ENCODE measurements at places on chromosomes 1 and 21.

GRCh38 chr1:97245026-97245425 is 523.4 kb downstream of the PTBP2 start:
- DNase-seq = no peak

- no peak for DNase-seq
Measured at GRCh38 chr1:214912127-214912526, 170.4 kb upstream of the KCNK2 start.

- DNase-seq = no peak
Measured at GRCh38 chr1:113677250-113678158, 81.8 kb downstream of the PHTF1 start.

- DNase-seq = no peak
Measured at GRCh38 chr1:65821386-65821785, 28.7 kb downstream of the PDE4B start.

GRCh38 chr1:219443763-219444162 is 169.1 kb downstream of the ZC3H11B start:
- DNase-seq = no peak

DNA sequence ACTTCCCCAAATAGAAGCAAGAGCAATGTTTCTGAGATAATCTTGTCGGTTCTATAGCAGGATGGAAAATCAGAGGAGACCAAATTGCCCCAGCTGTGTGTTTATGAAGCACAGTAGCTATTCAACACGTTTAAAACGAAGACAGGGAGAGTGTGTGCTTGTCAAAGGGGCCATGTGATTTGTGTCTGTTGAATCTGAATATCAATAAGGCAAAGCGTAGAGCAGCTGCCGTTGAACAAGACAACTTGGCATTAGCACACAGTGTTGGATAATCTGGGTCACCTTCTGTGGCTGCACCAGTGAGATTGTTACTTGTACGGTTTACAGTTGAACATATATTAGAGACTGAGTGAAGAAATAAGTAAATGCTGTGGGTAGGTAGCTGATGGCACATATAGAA is 1.0 kb downstream of the CRB1 start:
- no peak for DNase-seq

All from activated naive CD4-positive, alpha-beta T cell (primary cell).